NCI-H510A (cell line): ENCODE measurements at places on chromosomes 7 and 10.

GRCh38 chr7:131544021-131544420 is 12.4 kb downstream of the PODXL start:
- no peak for DNase-seq

DNA sequence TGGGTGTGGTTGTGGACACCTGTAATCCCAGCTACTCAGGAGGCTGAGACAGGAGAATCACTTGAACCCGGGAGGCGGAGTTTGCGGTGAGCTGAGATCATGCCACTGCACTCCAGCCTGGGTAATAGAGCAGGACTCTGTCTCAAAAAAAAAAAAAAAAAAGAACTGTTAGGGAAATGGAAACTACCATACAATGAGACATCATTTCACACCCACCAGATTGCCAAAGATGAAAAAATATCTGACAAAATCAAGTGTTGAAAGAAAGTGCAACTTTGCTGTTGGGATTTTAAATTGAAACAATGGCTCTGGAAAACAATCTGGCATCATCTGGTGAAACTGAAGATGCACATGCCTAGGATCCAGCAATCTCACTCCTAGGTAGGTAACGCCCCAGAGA is 16.1 kb upstream of the MALSU1 start:
- no peak for DNase-seq

DNA sequence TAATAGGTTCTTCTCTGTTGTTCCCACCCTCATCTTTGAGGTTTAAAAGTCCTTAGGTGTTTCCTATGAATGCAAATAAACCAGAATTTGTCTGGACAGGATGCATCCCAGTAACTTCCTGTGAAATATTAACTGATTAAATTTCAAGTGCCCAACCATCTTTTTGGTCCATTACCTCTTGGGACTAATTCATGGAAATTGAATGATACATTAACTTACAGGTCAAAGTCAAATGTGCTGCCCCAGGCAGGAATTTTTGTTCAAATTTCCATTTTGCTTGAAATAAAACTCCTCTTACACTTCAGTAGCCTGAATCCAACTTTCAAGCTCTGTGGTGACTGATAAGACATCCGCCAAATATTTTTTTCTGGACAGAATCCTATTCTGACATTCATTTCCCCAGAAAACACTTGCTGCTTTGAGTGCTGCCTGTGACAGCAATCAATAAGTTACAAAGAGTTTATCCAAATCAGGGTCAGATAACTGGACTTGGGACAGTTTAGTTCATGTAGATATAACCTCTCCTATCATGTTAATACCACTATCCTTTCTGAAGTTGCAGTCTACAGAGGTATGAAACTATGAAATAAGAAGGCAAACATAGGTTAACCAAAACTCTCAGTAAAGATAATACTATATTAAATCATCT is 383.5 kb downstream of the POM121L12 start:
- no peak for DNase-seq

DNA sequence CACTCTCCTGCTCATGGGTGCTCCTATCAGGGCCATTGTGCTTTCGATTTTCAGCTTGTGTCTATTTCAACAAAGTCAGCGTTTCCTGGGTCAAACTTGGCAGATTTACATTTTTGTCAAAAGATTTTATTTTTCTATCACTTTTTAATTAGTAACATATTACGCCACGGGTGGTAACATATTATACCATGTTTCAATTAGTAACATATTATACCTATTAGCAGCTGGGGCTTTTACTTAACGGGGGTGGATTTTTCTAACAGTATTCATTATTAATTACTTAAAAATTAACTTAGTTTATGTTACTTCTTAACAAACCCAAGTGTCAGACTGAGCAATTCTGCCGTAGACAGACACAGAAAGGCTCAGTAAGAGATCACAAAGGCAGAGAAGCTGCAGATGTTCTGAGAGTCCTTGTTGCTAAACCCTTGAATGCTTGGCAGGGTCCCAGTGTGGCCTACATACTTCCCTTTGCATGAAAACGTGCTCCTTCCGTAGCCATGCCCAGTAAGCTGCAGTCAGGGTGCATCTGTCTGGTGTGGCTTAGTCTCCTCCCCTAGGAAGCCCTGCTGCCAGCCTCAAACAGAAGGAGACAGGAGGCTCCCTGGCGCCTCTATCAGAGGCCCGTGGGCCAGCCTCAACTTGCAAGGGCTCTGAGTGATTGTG is 263.1 kb upstream of the CXCL12 start:
- no peak for DNase-seq

DNA sequence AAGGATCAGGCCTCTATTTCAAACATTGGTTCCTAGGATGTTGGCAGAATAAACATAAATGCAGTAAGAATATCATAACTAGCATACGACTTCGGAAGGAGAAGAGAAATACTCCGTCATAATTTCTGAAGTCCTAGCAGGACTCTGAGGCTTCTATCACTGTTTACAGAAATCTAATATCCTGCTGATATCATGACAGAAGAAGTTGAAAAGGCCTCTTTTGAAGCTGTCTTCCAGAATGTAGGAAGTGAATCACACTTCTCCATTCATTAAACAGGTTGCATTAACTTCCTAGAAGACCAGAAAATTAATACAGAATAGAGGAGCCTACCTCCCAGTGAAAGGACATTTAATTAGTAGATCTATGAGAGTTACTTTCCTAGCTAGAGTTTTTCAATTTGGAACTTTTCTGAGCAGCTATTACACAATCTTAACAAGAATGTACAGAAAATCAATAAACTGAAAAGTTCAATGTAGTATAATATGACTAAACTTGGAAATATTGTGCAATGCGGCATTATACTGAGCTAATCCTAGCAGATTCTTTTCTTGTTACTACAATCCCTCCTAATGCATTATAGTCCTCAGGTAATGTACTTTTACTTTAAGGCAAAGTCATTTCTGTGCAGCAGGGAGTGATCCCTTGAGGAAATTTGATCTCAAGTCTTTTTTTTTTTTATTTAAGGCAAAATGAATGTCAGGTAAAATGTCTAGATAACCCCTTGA is 622.6 kb upstream of the CELF2 start:
- DNase-seq, result no peak

DNA sequence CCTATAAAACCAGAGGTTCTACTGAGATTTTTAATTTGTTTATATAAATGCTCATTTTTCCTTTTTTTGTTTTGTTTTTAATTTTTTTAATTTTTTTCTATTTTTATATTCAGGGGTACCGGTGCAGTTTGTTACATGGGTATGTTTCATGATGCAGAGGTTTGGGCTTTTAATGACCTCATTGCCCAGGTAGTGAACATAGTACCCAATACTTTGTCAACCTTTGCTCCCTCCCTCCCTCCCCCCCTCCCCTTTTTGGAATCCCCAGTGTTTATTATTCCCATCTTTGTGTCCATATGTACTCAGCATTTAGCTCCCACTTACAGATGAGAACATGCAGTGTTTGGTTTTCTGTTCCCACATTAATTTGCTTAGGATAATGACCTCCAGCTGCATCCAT is 94.4 kb upstream of the NEBL start:
- no peak for DNase-seq

DNA sequence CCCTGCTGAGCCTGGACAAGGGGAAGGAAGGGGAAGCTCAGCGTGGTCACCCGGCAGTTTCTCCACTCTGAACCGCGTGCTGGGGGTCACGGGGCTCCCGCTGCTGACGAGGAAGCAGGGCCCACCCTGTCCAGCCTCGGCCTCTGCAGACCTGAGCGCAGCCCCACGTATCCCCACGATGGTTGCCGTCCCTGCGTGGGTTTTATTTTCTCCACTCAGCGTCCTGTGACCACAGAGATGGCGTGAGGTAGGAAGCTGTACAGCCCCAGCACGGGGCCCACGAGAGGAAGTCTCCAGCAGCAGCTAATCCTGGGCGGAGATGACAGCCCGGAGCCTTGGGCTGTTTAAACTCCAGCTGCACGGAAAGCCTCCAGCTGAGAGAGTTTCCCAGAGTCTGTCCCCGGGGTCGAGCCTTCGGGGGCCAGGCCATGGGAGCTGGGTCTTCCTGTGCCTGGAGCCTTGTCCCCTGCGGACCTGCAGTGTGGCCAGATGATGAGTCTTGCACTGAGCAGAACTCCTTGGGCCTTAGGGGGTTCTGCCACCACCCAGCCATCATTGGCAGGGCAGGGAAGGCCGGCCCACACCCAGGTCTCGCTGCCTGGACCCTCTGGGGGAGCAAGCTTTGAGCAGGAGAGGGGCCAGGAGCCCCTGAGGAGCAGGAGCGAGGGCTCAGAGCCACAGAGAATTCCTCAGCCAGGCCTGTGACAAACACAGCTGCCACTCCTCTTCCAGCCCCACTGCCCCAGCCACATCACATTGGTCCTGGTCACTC is 72.8 kb upstream of the FAM20C start:
- no peak for DNase-seq

GRCh38 chr10:34933676-34934075 is 118.6 kb upstream of the PARD3 start:
- DNase-seq, result no peak

- DNase-seq, result no peak
Measured at GRCh38 chr10:127953876-127954275, 47.0 kb downstream of the PTPRE start.

- DNase-seq, result peak; percentile 37
Measured at GRCh38 chr10:119029613-119030420, at the start of gene NANOS1. NANOS1 (plus strand) TSS chr10:119029714; CDS start chr10:119029802, 88 bp downstream.

DNA sequence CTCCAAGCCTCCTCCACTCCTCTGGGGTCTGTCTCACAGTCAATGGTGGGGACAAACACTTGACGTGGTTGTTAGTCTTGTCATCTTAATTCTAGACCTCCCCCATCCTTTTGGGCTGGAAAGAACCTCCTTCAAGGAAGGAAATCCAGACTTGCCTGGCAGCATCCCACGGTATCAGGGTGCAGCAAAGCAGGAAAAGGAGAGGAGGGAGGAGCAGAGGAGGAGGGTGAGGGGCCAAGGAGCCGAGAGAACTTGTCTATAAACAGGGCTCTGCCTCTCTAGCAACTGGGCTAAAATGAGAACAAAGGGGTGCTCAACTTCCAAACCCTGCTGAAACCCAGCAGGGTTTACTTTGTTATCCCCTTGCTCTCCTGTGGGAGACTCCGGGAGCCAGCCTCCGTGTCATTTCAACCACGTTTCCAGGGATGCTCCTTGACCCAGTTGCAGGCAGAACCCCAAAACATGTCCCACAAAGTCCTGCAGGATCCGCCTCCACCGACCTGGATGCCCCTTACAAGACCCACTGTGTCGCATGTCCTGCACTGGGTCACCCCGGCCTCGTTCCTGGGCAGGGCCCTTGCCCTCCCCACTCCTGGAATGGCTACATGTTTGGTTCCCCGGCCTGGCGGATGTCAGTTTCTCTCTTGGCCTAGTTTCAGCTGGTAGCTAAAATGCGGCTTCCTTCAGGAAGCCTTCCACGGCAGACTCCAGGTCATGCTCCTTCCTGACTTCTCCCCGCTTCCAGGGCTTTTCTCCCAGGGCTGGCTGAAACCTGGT is 69.7 kb upstream of the MGMT start:
- DNase-seq, result no peak

- no peak for DNase-seq
Measured at GRCh38 chr7:115052706-115053105, 130.8 kb downstream of the MDFIC start.

DNA sequence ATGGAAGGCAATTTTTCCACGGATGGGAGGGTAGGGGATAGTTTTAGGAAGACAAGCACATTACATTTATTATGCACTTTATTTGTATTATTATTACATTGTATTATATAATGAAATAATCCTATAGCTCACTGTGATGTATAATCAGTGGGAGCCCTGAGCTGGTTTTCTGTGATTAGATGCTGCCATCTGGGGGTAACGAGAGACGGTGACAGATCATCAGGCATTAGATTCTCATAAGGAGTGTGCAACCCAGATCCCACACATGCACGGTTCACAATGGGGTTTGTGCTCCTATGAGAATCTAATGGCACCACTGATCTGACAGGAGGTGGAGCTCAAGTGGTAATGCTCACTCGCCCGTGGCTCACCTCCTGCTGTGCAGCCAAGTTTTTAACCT is 103.9 kb upstream of the STK17A start:
- no peak for DNase-seq

DNA sequence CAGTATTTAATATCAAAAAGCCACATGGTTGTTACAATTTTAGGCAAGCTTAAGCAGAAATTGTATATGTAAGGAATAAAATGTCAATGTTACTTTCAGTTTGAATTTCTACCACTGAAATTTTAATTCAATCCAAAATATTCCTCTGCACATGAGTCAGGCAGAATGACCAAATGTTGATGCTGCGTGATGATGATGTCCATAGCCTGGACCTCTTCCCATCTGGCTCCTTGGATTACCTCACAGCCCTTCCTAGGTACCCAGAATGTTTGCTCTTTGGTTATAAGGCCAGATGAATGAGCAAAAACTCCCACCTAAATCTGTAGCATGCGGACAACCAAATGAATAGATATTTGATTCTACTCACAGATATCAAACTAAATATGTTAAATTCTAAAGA is 258.3 kb upstream of the IMMP2L start:
- DNase-seq, result no peak

- DNase-seq, result no peak
Measured at GRCh38 chr7:22120391-22121053, 174.8 kb upstream of the CDCA7L start.

GRCh38 chr7:146943483-146943882 is 826.9 kb downstream of the CNTNAP2 start:
- no peak for DNase-seq

DNA sequence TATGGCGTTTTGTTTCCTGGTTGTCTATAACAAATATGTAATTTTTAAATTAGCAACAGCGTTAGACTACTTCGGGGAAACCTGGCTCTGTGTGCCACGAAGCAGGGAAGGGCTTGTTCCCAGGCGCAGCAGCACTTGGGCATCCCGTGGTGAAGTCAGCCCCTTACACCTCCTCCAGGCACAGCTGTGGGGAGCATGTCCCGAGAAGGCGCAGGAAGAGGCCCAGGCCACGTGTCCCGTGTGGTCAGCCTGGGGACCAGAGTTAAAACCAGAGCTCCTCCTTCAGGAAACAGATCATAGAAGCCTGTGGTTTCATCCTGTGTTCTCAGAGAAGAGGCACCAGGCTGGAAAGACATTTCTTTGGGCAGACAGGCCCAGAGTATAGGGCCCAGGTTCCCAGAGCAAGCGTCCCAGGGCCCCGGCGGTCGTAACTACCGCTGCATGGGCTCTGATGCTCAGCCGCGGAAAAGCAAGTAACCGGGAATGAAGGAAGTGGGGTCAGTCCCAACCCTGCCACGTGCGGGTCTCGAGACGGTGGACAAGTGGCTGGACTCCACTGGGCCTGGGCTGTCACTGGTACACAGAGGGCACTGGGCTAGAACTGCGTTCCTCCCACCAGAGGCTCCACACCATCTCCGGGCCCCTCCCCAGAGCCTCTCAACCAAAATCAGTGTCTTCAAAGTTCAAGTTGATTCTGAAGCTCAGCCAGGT is 7.1 kb downstream of the NUDT1 start:
- no peak for DNase-seq

DNA sequence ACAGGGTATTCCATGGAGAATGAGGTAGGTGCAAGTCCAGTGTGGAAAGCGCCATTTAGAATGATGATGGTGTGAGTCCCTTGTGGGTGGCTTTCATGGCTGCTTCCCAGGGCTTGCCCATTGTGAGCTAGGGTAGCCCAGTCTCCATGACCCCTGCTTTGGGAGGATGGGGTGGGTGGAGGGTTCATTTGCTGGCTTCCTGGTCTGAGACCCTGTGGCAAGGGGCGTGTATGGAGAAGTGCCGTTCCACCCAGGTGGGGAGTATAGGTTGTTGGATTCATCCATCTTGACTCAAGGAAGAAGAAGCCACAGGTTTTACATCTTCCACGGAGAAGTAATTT is 27.7 kb downstream of the CCM2 start:
- no peak for DNase-seq

GRCh38 chr10:29883231-29883630 is 176.2 kb downstream of the JCAD start:
- no peak for DNase-seq
